ENCODE measurements at places on chromosomes 1 and 21. TPM values are rescaled to one million over a fixed set of nuclear protein-coding genes. Genes with fewer than 3 reads are reported as not detected.

The NFASC gene
- total RNA-seq: not detected

The GPR52 gene
- 1.0 TPM for total RNA-seq

The OR6K3 gene
- not detected for total RNA-seq

The CDC42BPA gene
- 59.1 TPM for total RNA-seq

The TNFRSF25 gene
- total RNA-seq: 21.4 TPM

The ESPN gene
- 2.1 TPM for total RNA-seq

The HSPA6 gene
- total RNA-seq: 0.75 TPM

The STYXL2 gene
- total RNA-seq: 10.5 TPM

The SLAMF9 gene
- not detected for total RNA-seq

The PRAMEF7 gene
- total RNA-seq: not detected

The LCE2A gene
- total RNA-seq: not detected

The MMP23B gene
- total RNA-seq: 71.4 TPM

The TSNAX gene
- total RNA-seq: 32.3 TPM

The COL8A2 gene
- total RNA-seq: 17.4 TPM

The BARHL2 gene
- total RNA-seq: not detected

The BRINP2 gene
- total RNA-seq: not detected

The POFUT2 gene
- 72.4 TPM for total RNA-seq

The KRTAP10-8 gene
- total RNA-seq: not detected

The FAM177B gene
- not detected for total RNA-seq

The S100A7A gene
- not detected for total RNA-seq

The CLDN19 gene
- not detected for total RNA-seq

The LENEP gene
- 0.72 TPM for total RNA-seq

The MRPL9 gene
- total RNA-seq: 48.3 TPM

The MEF2D gene
- 64.7 TPM for total RNA-seq

The RXRG gene
- total RNA-seq: not detected

The FAM72C gene
- total RNA-seq: not detected

The GBP7 gene
- not detected for total RNA-seq

The PMVK gene
- 31.6 TPM for total RNA-seq

The CLCC1 gene
- total RNA-seq: 46.9 TPM

The FAM163A gene
- not detected for total RNA-seq

The HNRNPR gene
- total RNA-seq: 151 TPM

The EXO1 gene
- 11.5 TPM for total RNA-seq

The JTB gene
- total RNA-seq: 130 TPM

The HTR6 gene
- total RNA-seq: not detected

The TRIM67 gene
- total RNA-seq: 2.9 TPM

The NES gene
- total RNA-seq: 6.0 TPM

The SLC16A4 gene
- 16.5 TPM for total RNA-seq

The ACOT7 gene
- total RNA-seq: 43.9 TPM

The OLIG1 gene
- not detected for total RNA-seq

The SHISAL2A gene
- not detected for total RNA-seq

The TNFRSF8 gene
- total RNA-seq: not detected

The INKA2 gene
- 5.4 TPM for total RNA-seq

The CLEC20A gene
- not detected for total RNA-seq

The COL9A2 gene
- total RNA-seq: 4.9 TPM

The CD84 gene
- not detected for total RNA-seq

The HSPB7 gene
- total RNA-seq: 160 TPM

The TRAPPC3 gene
- 69.7 TPM for total RNA-seq

The LHX4 gene
- 0.53 TPM for total RNA-seq

The EPHA2 gene
- 38.5 TPM for total RNA-seq

The ACTL8 gene
- not detected for total RNA-seq

The XPR1 gene
- 24.2 TPM for total RNA-seq

The DRAM2 gene
- total RNA-seq: 18.2 TPM

The RNF11 gene
- 131 TPM for total RNA-seq

The FLG2 gene
- not detected for total RNA-seq

The PGLYRP3 gene
- total RNA-seq: not detected

The CLIC6 gene
- 0.08 TPM for total RNA-seq

The NBPF6 gene
- total RNA-seq: not detected

The TNNI3K gene
- total RNA-seq: not detected
